ENCODE measurements at places on chromosomes 4 and X. TPM values are rescaled to one million over a fixed set of nuclear protein-coding genes. Genes with fewer than 3 reads are reported as not detected.

DNA sequence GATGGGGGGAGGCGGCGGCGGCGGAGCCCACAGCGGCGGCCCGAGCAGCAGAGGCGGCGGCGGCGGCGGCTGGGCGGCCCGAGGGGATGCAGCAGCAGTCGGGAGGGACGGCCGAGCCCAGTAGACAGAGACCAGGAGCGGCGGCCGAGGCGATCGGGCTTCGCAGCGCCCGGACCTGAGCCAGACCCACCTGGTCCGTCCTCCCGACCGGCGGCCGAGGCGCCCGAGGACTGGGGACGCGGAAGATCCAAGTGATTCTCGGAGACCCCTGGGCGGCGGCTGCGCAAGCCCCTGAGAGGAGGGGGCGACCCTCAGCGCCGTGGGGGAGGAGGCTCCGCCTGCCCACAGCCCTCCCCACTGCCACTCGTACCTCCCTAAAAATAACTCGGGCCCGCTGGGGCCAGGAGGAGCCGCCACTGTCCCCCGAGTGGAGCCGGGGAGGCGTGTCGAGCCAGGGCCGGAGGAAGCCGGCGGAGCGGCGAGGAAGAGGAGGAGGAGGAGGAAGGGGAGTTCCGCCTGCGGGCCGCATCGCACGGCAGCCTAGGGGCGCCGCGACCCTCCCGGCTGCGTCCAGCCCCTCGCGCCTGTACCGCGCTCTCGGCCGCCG is 608 bp downstream of the RAPGEF2 start:
- DNase-seq, result peak; percentile 24

- no peak for DNase-seq
Measured at GRCh38 chrX:29082558-29082957, 495.3 kb downstream of the IL1RAPL1 start.

DNA sequence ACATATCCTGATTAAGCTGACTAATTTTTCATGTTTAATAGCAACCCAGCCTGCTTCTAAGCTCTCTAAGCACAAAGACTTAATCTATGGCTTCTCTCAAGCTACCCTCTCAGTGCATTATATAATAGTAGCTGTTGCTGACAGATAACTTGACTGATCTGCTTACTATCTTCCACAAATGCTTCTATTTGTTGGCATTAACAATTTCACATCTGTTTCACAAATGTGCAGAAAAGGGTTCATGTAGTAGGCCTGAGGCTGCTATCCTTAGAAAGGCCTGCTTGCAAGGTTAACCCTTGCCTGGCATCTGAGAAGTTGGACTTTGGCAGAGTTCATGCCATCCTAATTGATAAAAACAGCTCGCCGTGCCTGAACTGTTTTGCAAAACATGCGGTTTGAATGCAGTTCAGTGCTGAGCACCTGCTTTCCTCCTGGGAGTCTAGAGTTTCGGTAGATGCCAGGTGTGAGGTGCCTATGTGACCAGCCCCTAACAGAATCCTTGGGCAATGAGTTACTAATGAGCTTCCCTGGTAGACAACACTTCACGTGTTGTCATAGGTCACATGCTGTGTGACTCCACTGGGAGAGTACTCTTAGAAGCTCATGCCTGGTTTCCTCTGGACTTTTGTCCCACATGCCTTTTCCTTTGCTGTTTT is 68.4 kb downstream of the NSG1 start:
- DNase-seq, result no peak

DNA sequence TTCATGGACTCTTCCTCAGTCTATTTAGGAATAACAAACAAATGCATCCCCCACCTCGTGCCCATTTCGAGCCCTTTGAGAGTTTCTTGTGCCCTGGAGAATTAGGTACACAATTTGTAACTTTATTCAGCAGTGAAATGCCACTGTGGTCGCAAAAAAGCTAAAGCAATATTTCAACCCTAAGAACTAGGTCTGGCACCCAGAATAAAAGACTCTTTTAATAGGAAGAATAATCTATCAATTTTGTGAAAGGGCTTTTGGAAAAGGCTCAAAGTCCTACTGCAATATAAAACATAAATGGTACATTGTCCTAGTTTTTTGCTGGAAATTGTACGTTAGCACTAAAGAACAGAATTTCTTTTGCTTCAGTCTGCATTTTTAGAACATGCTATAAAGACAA is 304.6 kb upstream of the TENM3 start:
- DNase-seq, result no peak

GRCh38 chrX:9670136-9670814 is 95.4 kb downstream of the GPR143 start:
- peak; percentile 78 for DNase-seq

CT45A2 gene
- not detected for total RNA-seq
